ENCODE measurements at places on chromosomes 11 and 22.

DNA sequence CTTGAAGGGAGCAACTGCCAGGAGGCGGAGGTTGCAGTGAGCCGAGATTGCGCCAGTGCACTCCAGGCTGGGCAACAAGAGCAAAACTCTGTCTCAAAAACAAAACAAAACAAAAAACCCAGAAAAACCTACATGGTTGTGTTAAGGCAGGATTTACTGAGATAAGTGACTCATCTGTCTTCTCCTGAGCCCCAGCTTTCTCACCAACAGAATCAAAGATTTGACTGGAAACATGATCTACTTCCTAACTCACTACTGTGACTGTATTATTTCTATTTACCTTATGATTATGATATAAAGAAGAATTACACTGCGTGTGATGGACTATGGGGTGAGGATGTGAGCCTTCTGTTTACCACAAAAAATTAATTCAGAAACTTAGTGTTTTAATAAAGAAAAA is 21.8 kb downstream of the FAM118B start:
- DNase-seq: no peak

GRCh38 chr11:69004411-69005182 is 8.4 kb downstream of the MRGPRF start:
- no peak for DNase-seq

DNA sequence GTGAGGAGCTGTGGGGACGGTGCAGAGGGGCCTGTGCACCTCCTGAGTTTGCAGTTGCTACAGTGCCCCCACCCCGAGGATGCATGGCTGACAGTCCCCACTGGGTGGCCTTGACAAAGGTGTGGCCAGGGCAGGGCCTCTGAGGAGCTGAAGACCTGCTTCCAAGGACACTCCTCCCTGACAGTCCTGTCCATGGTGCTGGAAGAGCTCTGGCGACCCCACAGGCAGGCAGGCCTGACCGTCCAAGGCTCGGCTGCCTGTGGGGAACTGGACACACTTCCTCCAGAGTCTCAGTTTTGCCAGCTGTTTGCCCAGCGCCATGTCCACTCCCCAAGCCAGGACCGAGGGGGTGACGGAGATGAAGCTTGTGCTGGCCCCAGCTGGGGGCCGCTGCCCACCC is 32.7 kb downstream of the BRSK2 start:
- DNase-seq: no peak

DNA sequence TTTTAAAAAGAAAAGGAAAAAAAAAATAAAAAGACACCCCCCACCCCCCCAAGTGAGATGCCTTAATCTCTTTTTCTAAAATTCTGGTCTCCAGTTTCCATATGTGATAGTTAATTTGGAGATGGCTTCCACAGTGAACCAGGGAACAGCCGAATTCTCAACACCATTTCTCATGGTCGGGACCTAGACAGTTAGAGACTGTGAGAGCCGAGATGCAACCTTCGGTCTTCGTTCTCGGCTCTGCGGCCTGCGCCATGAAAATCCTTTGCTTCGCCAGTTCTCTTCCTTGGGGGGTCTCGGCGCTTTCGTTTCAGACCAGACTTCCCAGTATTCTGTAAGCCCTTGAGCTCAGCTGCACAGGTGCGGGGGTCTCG is 723 bp downstream of the CACNG2 start:
- no peak for DNase-seq

DNA sequence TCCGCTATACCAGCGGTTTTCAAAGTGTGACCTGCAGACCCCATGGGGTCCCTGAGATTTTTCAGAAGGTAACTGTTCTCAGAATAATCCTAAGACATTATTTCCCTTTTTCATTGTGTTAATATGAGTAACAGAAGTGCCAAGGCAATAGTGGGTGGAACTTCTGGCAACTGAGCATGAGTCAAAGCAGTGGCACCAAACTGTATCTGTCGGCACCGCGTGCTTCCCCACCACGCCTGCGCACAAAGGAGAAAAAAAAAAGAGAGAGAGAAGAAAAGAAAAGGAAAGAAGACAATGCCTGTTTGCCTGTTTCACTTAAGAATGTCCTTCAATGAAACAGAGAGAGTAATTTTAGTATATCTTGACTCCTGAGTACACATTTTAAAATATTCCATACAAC is 679.9 kb downstream of the OPCML start:
- no peak for DNase-seq

DNA sequence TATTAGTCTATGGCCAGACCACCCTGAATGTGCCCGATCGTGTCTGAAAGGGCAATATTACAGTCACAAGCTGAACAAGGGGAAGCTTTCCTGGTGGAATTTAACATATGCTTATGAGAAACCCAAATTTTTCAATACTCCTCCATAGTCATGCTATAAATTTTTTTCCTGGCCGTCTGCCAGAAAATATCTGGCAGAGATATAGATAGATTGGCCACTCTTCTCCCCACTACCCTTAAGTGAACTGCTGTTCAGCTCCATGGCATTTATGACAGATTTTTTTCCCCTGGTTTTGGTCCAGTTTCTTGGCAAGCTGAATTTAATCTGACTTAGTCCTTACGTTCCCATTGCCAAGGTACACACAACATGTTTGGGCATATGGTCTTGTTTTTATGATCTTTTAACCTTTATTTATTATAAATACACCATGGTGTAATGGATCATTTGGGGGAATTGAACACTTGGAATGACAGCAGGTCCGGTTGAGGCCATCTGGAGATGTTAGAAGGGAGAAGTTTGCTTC is 328.5 kb downstream of the CNTN5 start:
- no peak for DNase-seq

GRCh38 chr11:96116376-96116775 is 192.5 kb upstream of the MTMR2 start:
- no peak for DNase-seq

GRCh38 chr22:30014244-30014643 is 66.0 kb upstream of the HORMAD2 start:
- no peak for DNase-seq

GRCh38 chr11:44601471-44602370 is 36.3 kb downstream of the CD82 start:
- no peak for DNase-seq

- DNase-seq: no peak
Measured at GRCh38 chr11:111452146-111452545, 60.0 kb downstream of the BTG4 start.

- peak; percentile 88 for DNase-seq
Measured at GRCh38 chr11:67062526-67063373, 6.1 kb downstream of the RHOD start.

DNA sequence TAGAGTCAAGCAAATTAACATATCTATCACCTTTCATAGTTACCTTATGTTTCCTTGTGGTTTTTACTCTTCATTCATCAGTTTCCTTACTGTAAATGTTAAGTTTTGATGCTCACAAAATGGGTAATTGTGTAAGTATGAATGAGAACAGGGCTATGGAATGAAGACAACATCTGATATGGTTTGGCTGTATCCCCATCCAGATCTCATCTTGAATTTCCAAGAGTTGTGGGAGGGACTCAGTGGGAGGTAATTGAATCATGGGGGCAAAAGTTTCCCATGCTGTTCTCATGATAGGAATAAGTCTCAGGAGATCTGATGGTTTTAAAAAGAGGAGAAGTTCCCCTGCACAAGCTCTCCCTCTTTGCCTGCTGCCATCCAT is 107.6 kb downstream of the CCDC34 start:
- no peak for DNase-seq

DNA sequence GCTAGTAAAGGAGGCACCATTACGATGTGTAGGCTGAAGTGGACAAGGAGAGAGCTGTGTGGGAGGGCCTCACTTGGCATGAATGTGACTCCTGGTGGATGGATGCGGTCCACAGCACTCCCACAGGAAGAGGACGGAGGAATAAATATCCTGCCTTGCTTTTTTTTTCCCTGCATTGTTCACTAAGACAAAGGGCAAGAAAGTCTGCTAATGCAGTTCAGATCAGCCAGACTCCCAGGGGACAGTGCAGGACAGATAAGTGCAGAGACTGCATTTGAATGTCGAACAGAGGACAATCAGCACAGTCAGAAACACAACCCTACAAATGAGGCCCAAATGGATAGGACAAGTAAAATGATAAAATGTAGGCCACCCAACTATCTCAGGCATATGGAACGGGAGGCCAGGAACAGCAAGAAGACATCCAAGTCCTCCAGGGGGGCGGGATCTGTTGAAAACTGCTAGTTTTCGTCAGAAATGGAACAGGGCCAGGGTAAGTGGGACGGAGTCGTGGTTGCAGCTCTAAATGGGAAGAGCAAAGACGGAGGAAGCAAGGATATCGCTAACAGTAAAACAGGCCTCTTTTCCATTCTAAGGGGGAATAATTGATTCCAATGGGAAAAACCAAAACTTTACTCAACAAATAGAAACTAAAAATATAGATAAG is 25.2 kb upstream of the OR8B8 start:
- no peak for DNase-seq

- no peak for DNase-seq
Measured at GRCh38 chr11:72421351-72421750, 13.0 kb downstream of the CLPB start.

DNA sequence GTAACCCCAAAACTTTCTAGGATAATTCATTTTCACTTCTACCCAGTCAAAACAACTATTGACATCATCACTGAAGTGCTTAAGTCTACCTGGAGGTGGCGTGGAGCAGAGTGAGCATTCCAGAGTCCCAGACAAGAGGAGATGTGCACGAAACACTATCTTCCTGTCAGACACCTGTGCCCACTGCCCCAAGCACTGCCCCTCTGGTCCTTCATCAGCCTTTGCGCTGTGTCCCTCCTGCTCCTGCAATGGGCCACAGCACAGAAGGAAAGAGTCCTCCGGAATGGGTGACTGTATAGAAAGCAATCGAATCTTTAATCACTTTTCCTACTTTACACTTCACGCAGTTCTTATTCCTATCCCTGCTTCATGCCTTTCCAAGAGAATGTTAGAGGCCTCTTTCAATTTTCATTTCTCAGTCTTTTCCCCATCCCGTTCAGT is 512 bp upstream of the GRIA4 start:
- DNase-seq: peak; percentile 13

DNA sequence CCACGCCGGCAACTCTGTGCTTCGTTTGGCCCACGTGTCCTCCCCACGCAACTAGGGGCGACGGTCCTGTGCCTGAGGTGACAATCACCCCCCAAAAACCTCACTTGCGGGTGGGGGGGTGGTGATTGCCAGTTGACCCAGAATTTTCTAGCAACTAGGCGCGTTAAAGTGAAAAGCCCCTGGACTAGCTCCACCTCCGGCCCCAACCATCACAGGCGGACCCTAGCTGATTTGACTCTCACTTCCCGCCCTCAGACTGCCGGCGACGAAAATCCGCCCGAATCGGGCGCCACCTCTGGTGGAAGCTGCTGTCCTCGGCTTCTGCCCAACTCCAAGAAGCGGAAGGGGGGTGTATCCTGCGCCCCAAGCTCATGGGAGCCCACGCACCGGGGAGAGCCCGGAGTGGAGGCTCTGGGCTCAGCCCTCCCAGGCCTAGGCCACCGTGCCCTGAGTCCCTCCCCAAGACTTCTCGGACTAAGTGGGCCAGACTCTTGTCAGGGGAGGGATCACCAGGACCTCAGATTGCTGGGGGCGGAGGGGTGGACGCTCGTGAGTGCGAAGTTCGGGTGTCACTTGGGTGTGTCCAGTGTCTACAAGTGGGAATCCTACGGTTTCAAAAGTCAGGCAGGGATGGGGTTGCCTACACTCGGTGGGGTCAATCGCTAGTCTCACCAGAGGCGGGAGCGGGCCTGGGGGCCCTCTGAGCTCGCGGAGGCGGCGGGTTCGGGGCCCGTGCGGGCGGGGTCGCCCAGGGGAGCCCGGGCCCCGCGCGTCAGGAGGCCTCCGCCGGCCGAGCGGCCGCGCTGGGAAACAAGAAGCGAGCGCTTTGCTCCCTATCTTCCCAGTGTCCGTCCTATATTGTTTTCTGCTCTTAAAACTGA is 12.3 kb downstream of the PAX6 start:
- no peak for DNase-seq

GRCh38 chr22:37485395-37486223 is 575 bp downstream of the MFNG start:
- DNase-seq: no peak

DNA sequence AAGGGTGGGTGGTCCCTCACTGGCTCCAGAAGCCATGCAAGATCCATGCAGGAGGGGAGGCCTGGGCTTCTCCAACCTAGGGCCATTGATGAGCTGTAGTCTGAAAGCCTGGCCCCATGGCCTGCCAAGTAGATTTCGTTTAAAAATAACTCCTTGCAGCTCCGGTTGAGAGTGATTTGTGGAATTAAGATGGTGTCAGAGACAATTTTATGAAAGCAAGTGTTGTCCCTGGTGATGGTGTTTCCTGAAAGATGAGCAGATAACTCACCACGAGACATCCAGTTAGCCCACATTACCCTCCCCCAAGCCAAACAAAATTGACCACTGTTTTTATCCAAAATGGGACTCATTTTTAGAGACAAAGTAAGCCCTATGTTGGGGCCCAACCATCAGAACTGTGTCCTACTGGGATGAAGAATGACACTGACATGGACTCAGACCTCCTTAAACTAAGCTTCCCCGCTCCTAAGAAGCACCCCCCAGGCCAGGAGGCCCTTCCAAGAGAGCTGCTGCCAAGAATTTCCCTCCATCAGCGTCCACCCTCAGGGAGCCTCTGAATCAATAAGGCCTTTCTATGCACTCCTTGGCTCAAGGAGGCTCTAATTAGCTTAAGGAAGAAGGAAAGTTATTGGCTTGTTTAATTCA is 174.2 kb upstream of the NCAM1 start:
- DNase-seq: no peak
